Stimulated activated CD4-positive, alpha-beta T cell treated with anti-CD3 and anti-CD28 coated beads, Interleukin-12 subunit alpha, Interleukin-12 subunit beta, amount 100 ng/mL, for 24 hours (primary cell): ENCODE measurements at places on chromosomes 6 and 20.

GRCh38 chr20:56631318-56631989 lies 2.3 kb downstream of the TFAP2C start:
- no peak for DNase-seq

- no peak for DNase-seq
Observed at GRCh38 chr6:114342086-114342825, 567 bp downstream of the HS3ST5 start.

DNA sequence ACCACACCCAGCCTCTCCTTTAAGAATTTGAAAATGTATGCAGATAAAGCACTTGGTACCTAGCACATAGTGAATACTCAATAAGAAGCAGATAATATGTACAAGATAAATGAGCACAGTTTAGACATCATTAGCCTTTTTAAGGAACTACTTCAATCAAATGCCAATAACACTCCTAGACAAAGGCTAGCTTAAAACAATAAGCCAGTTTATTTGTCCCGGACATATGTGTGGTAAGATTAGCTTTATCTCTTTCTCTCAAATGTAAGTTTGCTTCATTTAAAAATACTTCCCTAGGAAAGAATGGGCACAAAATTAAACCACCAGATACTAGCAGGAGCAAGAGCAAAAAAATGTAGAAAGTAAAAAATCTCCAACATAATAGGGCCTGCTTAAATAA lies 73.8 kb downstream of the MAP3K5 start:
- DNase-seq, result no peak

GRCh38 chr6:114362957-114363356 lies 20.1 kb upstream of the HS3ST5 start:
- DNase-seq, result no peak

GRCh38 chr6:1110164-1110563 lies 201.7 kb upstream of the FOXQ1 start:
- no peak for DNase-seq

GRCh38 chr20:23042270-23042669 lies 7.2 kb downstream of the SSTR4 start:
- no peak for DNase-seq
